CD8-positive, alpha-beta memory T cell (primary cell): ENCODE measurements at places on chromosomes 11 and 22. TPM values are rescaled to one million over a fixed set of nuclear protein-coding genes. Genes with fewer than 3 reads are reported as not detected.

DNA sequence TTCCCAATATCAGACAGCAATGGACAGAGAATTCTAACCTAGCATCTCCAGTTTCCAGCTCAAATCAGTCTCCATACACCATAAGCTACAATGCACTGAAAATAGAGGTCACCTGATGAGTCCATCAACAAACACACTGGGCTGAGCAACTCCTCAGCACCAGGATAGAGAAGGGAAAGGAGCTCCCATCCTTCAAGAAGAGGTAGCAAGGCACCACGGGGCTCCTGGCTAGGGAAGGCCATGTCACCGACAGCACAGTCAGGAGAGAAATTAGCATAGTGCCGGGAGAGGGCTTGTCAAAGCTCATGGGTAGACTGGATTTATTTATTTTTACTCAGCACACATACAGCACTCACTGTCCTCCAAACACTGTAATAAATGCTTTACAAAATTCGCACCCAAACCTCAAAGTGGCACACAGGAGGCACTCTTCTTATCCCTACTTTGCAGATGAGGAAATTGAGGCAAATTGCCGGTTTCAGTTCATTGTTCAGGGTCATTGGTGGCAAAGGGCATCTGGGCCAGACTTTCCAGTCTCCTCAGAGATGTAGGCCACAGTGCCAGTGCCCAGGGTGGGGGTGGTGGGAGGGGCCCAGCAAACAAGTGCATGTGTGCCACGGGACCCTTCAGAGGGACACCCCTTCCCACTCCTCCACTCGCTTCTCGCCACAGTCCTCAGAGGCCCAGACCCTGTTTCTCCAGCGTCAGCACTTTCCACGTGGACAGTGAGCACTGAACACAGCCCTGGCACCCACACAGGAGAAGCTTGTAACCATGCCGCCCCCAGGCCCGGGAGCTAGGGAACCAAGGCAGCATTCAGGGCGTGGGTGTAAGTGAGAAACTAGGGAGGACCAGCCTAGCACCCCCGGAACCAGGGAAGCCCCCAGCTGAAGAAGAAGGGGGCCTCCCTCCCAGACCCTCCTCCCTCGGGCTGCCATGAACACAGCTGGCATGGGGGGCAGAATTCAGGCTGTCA, 1417.4 kb downstream of the TBC1D22A start:
- no peaks in the 10 kb centered on the region for H3K27me3 ChIP-seq
- no peak overlapping the region for H3K27ac ChIP-seq
- no peaks in the 10 kb centered on the region for H3K36me3 ChIP-seq
- no peaks in the 10 kb centered on the region for H3K4me1 ChIP-seq
- DNase-seq, result no peak

Gene ALDH3B2
- not detected for total RNA-seq

- no peaks in the 10 kb centered on the region for H3K4me1 ChIP-seq
- no peak for DNase-seq
- no peak overlapping the region for H3K27ac ChIP-seq
These were observed 33.9 kb upstream of the SEPTIN5 start for GRCh38 chr22:19680287-19680881.

GRCh38 chr11:1308743-1309497, 512 bp downstream of the TOLLIP start:
- H3K36me3 ChIP-seq, result no peaks in the 10 kb centered on the region
- H3K4me1 ChIP-seq, result peaks cover 35% of the 10 kb centered on the region
- H3K4me3 ChIP-seq, result peak overlapping the region; percentile 54
- H3K27ac ChIP-seq, result peak overlapping the region; percentile 66
- no peaks in the 10 kb centered on the region for H3K27me3 ChIP-seq

Gene RCOR2
- total RNA-seq, result 0.11 TPM

Gene ASPHD2
- total RNA-seq, result 13.1 TPM

DNA sequence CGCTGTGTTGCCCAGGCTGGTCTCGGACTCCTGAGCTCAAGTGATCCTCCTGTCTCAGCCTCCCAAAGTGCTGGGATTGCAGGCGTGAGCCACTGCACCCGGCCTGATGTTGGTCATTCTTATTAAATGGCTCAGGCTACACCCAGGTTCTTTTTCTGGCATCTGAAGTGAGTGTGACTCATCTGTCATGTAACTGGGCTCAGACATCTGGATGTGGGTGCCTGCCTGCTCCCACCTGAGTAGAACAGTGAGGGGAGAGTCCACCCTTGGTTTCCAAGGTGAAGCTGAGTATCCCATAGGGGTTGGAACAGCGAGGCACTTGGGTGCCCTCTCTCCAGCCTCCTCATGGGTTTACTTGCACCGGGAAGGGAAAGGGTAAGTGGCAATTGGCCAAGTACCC, 36.7 kb upstream of the EIF3D start:
- H3K4me3 ChIP-seq, result no peak overlapping the region
- H3K27ac ChIP-seq, result no peak overlapping the region
- DNase-seq, result no peak
- H3K4me1 ChIP-seq, result no peaks in the 10 kb centered on the region
- H3K36me3 ChIP-seq, result no peaks in the 10 kb centered on the region

- no peaks in the 10 kb centered on the region for H3K4me1 ChIP-seq
- H3K27ac ChIP-seq, result no peak overlapping the region
- H3K27me3 ChIP-seq, result no peaks in the 10 kb centered on the region
- no peak for DNase-seq
- no peak overlapping the region for H3K4me3 ChIP-seq
- H3K36me3 ChIP-seq, result no peaks in the 10 kb centered on the region
These were observed 128.1 kb downstream of the CCDC34 start for GRCh38 chr11:27234961-27235360.

DNA sequence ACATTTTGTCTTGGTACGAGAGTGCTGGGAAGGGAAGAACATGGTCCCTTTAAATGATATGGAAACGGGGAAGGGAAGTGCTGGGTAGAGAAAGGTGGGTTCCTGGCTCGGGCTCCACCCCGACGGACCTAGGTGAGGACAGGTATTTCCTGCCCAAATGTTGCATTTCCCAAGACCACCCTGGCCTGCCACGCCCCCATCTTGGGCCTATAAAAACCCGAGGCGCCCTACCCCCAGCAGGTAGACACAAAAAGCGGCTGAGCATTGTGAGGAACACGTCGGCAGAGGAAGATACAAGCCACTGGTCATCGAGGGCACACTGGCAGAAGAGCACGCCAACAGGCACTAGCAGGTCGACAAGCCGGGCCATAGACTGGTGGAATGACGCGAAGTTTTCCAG, 99.4 kb downstream of the AASDHPPT start:
- DNase-seq, result no peak
- H3K36me3 ChIP-seq, result no peaks in the 10 kb centered on the region
- no peak overlapping the region for H3K4me3 ChIP-seq
- no peaks in the 10 kb centered on the region for H3K27me3 ChIP-seq
- no peak overlapping the region for H3K27ac ChIP-seq
